ENCODE measurements at places on chromosomes 7 and 10. TPM values are rescaled to one million over a fixed set of nuclear protein-coding genes. Genes with fewer than 3 reads are reported as not detected.

NME8 gene
- not detected for total RNA-seq

PNLIPRP3 gene
- total RNA-seq = not detected

RADIL gene
- total RNA-seq = 0.17 TPM

MNX1 gene
- total RNA-seq = not detected

AKR1B15 gene
- total RNA-seq = not detected

CYTH3 gene
- 2.3 TPM for total RNA-seq

HMX2 gene
- not detected for total RNA-seq

MRLN gene
- not detected for total RNA-seq

PLXDC2 gene
- not detected for total RNA-seq

ST8SIA6 gene
- not detected for total RNA-seq

SYCE1 gene
- total RNA-seq = 1.7 TPM

TUBB8 gene
- total RNA-seq = not detected

Measured in activated CD8-positive, alpha-beta memory T cell treated with anti-CD3 and anti-CD28 coated beads for 36 hours (primary cell).